PC-3 (cell line): ENCODE measurements at places on chromosomes 5 and 9. TPM values are rescaled to one million over a fixed set of nuclear protein-coding genes. Genes with fewer than 3 reads are reported as not detected.
A peak's percentile ranks its signal among the peaks of the same experiment; 100 is the strongest.

SOHLH1 gene
- not detected in 2 replicates for total RNA-seq

FBN2 gene
- 45.2 and 51.8 TPM in 2 replicates for total RNA-seq

RANBP3L gene
- total RNA-seq = not detected in 2 replicates

OTULINL gene
- 46.4 and 54.6 TPM in 2 replicates for total RNA-seq

PCDHGB2 gene
- total RNA-seq = 1.4 and 2.2 TPM in 2 replicates

PRELID2 gene
- 23.7 and 33.2 TPM in 2 replicates for total RNA-seq

SLC6A18 gene
- not detected in 2 replicates for total RNA-seq

PCSK5 gene
- total RNA-seq = not detected in 2 replicates

GRXCR2 gene
- not detected in 2 replicates for total RNA-seq

STK32A gene
- total RNA-seq = 0.92 and 6.8 TPM in 2 replicates

- peak; percentile 79 for DNase-seq
Measured at GRCh38 chr5:127040796-127041520, 10.6 kb upstream of the MARCHF3 start.

DNA sequence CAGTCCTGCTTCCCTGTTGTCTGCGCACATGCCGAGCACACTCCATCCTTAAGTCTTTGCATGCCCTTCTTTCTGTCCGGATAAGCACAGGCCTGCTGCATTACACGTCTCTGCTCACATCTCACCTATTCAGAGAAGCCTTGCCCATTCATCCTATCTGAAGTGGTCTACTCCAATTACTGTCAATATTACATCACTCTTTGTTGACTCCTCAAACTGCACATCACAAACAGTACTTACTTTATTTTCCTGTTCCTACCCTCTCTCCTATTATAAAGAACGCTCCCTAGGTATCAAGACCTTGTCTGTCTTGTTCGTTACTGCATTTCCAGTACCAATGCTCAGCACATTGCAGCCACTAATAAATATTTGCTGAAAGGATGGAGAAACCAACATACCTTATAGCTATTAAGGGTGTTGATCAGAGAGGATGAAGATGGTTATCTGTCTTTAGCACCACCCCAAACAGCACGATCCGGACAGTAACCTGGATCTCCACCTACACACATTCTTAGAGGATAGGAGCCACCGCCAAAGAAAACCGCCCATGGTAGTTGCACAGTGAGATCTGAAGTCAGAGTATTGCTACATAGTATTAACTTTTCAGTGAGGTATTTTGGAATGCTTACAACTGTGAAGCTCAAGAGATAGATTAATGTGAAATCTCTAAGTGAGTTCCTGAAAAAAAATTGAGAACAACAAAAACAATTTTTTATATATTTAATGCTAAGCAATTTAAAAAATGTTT is 1.6 kb upstream of the PRRC1 start:
- no peak for DNase-seq

GRCh38 chr5:165714598-165714997 is 2209.2 kb downstream of the MAT2B start:
- no peak for DNase-seq

DNA sequence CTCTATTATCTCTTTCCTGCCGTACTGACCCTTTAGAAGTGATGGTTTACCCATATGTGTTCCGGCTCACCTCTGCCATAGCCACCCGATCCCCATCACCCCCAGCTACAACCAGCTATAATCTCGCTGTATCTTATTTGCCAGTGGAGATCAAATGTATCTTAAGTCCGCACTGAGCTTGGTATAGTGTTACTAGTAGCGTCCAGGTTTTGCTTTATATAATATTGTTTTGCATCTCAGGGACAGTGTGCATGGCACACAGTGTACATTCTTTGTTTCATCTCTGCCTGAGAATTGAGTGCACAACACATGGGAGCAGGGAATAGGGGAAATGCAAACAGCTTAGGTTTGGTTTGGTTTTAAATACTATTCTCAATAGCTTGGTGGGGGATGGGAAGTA is 135.8 kb upstream of the SNX2 start:
- DNase-seq = no peak

DNA sequence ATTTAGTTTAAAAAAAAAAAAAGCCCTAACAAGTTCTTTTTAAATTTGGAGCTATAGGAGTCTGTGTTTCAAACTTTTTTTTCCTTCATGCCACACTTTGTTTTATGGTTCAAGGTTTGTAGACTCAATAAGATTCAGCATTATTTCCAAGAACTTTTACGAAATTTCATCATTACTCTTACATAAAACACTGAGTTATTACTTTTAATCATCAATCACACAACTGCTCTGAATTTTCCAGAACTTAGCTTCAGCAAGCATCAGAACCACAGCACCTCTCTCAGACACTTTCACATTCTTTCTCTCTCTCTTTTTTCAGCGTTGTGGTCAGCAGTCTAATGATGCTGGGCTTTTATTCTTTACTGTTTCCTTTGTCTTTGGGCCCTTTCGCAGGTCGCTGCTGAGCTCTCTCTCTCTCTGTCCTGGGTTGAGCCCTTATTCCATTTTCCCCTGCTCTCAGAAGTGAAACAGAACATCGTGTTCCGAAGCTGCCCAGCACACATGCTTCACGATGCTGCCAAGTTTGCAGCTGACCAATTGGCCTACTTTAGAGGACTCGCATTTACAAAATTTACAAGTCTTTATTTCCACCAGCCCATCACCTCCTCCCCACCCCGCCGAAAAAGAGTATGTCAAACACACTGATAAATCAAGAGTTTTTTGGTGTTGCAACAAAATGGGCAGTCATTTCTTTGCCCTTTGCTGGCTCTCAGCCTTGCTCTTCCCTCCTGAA is 44.6 kb upstream of the PIK3R1 start:
- DNase-seq = no peak

DNA sequence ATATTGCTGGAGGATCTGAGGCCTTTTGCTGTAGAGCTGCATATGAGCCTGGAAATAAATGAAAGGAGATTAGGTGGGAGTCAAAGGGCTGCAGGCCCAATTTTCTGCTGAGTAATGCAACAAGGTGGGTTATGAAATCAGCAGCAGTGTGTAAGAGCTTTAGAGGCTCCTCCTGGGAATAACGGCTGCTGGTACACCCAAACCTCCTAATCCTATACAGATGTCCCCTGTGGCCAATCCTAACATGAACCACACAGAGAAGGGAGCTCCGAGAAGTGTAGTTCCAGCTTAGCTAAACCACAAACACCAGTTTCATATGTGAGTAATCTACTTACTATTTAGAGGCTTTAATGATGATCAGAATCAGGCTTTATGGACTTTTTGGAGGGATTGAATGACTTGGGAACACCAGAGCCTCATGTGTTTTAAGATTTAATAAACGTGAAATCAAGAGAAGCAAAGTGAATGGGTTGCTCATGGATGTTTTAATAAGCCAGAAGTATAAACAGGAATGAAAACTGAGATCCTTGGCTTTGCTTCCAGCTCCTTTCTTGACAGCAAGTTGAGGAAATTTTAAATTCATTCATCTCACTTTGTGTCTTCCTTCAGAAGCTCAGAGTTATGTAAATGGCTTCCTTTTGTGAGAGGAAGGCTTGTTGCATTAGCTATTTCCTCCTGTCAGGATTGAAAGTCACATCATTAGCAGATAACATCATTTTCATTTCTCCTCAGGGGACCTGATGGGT is 437.5 kb downstream of the TMEM232 start:
- peak; percentile 6 for DNase-seq

DNA sequence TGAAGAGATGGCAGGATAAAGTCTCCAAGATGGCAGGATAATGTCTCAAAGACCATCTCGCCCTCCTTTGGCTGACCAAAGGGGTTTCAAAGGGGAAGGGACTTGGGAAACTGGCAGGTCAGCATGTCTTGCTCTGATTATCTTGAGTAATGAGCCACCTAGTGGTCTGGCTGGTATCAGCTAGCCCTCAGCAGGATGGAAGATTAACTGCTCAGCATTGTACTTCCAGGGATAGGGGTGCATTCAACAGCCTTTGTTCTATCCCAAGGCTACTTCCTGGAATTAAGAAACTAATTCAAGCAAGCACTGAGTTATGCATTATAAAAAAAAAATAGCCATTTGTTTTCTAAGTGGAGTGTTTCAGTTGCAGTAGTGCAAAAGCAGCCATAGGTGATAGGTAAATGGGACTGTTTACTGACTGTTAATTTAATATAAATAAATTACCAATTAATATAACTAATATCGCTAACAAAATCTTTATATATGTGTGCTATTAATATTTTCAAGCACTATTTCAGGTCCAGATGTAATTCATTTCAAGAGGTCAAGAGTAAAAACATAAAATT is 555.5 kb downstream of the CDH9 start:
- peak; percentile 71 for DNase-seq

GRCh38 chr5:181114844-181115778 is 15.9 kb downstream of the OR2V1 start:
- peak; percentile 82 for DNase-seq

DNA sequence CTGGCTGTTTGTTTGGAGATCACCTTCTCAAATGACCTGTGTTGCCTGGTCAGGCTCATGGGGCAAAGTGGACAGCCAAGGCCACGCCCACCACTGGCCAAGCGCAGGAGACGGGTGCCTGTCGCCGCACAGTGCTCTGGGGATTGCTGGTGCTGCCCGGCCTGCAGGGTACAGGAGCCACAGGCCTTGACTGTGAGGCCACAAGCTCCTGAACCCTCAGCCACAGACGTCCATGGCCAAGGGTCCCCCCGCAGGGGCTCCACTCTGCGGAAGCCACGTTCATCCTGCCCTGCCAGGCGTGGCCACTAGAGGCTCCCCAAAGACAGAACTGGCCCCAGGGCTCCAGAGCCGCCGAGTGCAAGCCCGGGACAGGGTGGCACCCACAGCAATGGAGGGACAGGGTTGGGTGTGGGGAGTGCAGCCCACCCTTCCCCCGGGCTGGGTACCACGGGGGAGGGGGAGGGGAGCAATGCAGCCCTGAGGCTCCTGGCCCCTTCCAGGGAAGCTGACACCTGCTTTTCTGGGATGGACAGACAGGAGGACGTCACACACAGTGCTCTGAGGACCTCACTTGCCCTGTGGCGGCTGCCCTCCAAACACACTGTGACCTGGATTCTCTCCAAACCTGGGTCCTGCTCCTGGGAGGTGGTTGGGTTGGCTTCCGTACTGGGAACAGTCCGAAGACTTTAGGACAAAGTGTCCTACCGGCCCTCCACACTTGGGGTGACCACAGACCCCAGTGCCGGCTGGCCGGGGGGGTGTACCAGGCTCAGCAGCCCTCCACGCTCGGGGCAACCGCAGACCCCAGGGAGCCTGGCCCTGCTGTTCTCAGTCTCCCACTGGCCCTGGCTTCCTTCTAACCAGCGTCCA is 21.5 kb downstream of the TPPP start:
- DNase-seq = peak; percentile 74

DNA sequence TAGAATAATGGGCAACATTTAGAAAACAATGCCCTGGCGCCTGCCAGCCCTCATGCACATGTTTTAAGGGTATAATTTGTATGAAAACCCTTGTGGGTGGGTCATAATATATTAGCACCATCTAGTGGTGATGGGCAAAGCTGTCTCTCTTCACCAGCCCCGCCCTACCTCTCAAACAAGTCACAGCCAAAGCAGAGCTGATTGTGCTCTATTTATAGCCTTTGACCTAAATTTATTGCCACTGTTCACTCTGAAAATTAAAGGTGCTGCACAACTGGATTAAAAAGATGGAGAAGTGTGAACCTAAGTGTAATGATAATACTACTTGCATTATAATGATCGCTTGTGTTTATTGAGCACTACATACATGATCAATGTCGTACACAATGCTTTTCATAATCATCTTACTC is 131.9 kb upstream of the ANKH start:
- peak; percentile 83 for DNase-seq

DNA sequence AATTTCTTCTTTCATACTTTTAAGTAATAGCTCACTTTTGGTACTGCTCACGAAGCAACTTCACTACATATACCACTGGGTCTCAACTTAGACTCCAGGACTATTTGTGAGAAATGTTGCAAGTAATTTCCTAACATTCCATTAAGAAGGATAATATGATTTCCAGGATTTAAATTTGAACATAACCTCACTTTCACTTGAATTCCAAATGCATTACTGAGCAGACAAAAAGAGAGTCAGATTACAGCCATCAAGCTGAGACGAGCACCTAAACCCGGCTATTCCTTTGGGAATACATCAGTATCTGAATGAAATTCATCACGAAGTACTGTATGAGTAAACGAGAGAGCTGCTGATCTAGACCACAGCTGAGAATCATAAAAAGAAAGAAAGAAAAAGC is 47.3 kb downstream of the LIFR start:
- peak; percentile 73 for DNase-seq

- peak; percentile 82 for DNase-seq
Measured at GRCh38 chr5:133691448-133691847, 79.1 kb upstream of the FSTL4 start.

DNA sequence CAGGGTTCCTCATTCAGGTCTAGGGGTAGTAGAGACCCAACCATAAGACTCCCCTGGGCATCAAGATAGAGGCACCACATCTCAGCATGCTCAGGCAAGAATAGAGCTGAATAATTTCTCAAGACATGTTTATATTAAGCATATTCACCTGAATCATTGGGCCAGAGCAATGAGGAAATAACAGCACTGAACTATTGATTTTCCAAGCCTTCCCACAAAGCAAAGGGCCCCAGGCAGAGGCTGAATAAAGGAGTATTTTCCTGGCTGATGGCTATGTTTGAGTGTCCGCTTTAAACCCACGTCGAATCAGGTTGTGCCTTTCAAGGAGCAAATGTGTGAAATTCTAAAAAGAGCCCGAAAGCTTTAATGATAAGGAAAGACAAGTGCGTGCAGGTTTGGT is 129.2 kb downstream of the HSD17B3 start:
- DNase-seq = no peak

DNA sequence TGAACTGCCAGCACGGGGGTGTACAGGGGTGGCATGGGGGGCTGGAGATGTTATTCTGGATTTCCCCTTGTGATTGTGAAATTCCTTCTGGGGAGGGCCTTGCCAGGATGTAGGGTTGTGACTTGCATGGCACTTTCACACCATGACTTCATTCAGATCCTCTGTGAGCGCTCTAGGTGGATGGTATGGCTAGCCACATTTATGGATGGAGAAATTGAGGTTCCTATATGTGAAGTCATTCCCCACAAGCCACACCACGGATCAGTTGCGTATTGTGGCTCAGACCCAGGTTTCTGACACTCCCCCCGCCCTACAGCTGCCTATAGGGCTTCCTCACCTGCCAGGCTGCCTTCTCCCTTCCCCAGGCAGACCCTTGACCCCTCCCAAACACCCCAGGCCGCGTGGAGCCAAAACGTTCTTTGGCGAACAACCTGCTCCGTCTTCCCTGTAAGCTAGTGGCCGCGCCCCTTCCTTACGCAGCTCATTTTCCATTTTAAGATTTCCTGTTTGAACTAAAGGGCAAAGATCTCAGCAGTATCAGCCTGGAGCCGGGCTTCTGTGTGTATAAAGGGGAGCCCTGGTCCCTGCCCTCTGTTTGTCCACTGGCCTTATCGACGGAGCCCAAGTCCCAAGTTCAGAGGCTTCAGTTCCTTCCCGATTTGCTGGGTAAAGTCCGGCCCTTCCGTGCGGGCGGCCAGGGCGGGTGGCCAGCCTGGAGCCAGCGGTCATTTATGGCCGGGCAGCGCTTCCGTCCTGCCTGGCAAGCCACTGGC is 97.8 kb upstream of the KLF4 start:
- DNase-seq = no peak

DNA sequence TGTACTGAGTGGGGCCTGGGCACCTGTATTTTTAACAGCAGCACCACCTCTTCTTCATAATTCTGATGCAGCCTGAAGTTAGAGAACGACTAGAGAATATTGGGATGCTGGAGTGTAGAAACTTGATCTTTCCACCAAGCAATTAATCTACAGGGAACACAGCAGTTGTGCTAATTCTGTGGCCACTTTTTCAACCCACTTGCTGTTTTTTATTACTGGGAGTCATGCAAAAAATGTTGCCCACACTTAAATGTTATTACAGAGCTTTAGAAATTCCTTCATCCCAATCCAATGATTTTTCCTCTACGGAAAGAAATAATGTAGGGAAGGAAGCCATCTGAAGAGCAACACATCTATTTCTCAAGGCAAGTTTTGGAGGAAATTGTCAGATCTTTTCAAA is 190.9 kb upstream of the TUT7 start:
- no peak for DNase-seq
